Effector memory CD8-positive, alpha-beta T cell (primary cell): ENCODE measurements at places on chromosomes 7 and 10.

GRCh38 chr7:131327049-131327625 lies 539 bp upstream of the MKLN1 start:
- DNase-seq: no peak

DNA sequence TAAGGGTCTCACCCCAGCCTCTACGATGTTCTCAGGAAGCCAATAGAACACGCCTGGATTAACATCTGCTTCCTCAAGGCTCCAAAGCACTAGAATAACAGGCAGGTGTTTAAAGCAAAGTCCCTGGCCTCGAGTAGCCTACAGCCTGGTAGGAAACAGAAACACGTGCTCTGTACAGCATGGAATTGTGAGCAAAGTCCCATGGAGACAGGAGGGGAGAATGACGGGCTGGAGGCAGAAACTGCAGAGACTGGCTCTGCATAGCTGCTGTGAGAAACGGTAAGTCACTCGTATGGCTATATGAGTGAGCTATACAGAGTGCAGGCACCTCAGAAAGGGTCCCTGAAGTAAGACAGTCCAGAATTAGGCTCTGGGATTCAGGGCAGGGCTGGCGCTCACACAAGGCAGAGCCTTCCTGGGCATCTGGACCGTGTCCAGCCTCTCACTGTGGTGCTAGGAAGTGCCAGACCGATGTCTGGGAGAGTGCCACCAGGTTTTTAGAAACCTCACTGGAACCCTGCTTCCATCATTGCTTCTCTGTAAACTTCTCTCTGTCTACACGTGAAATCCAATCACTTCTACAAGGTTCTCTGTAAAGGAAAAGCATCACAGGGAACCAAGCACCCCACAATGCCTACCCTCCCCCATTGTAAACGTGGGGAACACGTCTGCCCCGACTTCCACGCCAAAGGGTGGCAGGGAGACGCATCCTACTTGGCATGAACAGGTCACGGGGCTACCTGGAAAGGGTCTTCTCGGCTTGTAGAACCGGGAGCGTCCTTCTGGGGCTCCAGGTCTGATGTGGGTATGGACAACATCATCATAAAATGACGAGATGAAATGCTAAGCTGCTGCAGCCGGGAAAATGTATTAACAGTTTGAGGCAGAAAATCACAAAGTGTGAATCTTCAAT lies 38.8 kb upstream of the SHH start:
- DNase-seq: no peak

- DNase-seq: no peak
Measured at GRCh38 chr7:35781767-35782515, 18.9 kb upstream of the SEPTIN7 start.

GRCh38 chr7:69820479-69821192 lies 222.4 kb downstream of the AUTS2 start:
- no peak for DNase-seq

- no peak for DNase-seq
Measured at GRCh38 chr10:42982891-42983506, 93.9 kb upstream of the RET start.

GRCh38 chr7:122651451-122651850 lies 47.5 kb downstream of the RNF133 start:
- DNase-seq: no peak
